Activated naive CD4-positive, alpha-beta T cell treated with anti-CD3 and anti-CD28 coated beads for 36 hours (primary cell): ENCODE measurements at places on chromosomes 2 and 18. TPM values are rescaled to one million over a fixed set of nuclear protein-coding genes. Genes with fewer than 3 reads are reported as not detected.

POTEE gene
- 0.45 TPM for total RNA-seq

GNAL gene
- 0.05 TPM for total RNA-seq

DNA sequence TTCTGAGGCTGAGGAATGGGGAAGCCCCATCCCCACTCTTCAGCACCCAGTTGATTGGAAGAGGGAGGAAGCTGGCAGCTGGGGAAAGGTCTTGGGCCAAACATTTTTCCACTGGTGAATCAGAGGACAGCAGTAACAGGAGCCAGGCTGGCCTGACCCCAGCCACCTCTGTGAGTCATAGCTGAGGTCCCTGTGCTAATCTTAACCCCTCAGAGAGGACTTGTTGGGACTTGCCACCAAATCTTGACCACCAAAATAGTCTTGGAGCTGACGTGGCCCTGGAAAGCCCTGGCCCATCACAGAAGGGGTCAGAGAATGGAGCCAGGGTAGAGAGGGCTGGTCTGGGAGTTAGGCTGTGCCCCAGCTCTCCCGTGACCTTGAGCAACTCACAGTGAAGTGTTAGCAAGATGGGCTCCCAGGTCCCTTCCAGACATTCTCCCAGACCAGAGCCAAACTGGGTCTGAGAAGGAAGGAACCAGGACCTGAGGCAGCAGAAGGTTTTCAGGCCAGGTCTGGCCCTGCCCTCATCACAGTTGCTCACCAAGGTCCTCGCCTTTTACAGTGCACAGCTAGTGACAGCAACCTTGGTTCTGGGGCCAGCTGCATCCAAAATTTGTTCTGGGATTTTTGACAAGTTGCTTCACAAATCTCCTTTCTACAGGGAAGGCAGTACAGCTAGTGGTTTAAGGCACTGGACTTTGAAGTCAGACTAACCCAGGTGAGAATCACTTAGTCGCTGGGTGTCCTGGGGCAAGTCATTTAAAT is 266.6 kb downstream of the CYP26B1 start:
- DNase-seq: no peak

- DNase-seq: no peak
Observed at GRCh38 chr2:122031544-122032263, 276.3 kb downstream of the TSN start.

DNA sequence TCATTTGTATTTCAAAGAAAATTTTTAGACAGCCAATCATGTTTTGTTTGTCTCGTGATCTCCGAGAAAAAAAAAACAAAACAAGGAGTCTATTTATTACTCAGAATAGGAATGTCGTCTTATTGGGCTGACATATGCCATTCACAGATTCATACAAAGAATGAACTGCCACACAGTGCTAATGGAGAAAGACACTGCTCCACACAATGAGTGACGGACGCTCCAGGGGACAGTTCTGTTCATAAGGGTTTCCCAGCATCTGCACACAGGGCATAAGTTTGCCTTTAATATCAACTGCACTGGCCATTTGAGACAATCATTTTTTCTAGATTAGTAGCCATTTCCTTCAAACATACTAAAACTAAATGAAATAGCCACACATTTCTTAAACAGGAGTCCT is 3.4 kb downstream of the SERTAD2 start:
- no peak for DNase-seq

GRCh38 chr18:54813977-54814565 is 14.2 kb upstream of the RAB27B start:
- DNase-seq: no peak
